Sigmoid colon (tissue), 7 donors: ENCODE measurements at places on chromosomes 12 and 14. TPM values are rescaled to one million over a fixed set of nuclear protein-coding genes. Genes with fewer than 3 reads are reported as not detected.

GRCh38 chr14:60222820-60223219, 26.2 kb upstream of the PPM1A start:
- H3K4me3 ChIP-seq: no peak overlapping the region
- H3K4me1 ChIP-seq: no peaks in the 10 kb centered on the region
- H3K36me3 ChIP-seq: no peaks in the 10 kb centered on the region
- no peak overlapping the region for H3K27ac ChIP-seq
- H3K27me3 ChIP-seq: no peaks in the 10 kb centered on the region
- DNase-seq: no peak

MYG1 gene
- 46.8 TPM for total RNA-seq

DNA sequence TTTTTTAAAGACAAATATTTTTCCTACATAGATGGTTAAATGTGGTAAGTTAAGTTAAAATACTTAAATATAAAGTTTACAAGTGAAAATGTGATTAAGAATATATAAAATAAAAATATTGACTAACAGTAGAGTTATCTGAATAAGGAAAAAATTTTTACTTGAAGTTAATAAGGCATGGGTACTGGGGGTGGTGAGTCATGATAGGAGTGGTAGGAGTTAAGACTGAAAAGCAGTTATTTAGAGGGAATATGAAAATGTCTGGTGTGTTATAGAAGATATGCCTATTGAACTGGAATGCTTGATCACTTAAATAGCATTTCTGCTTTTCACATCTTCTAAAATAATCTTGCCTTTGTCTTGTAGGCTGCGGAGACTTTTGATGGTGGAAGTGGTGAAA, 68.7 kb downstream of the CCDC91 start:
- H3K4me3 ChIP-seq: no peak overlapping the region
- no peak for DNase-seq
- no peaks in the 10 kb centered on the region for H3K27me3 ChIP-seq
- no peaks in the 10 kb centered on the region for H3K4me1 ChIP-seq
- H3K27ac ChIP-seq: no peak overlapping the region

- no peaks in the 10 kb centered on the region for H3K27me3 ChIP-seq
Measured at GRCh38 chr14:74488786-74489397, 4.2 kb downstream of the NPC2 start.

DNA sequence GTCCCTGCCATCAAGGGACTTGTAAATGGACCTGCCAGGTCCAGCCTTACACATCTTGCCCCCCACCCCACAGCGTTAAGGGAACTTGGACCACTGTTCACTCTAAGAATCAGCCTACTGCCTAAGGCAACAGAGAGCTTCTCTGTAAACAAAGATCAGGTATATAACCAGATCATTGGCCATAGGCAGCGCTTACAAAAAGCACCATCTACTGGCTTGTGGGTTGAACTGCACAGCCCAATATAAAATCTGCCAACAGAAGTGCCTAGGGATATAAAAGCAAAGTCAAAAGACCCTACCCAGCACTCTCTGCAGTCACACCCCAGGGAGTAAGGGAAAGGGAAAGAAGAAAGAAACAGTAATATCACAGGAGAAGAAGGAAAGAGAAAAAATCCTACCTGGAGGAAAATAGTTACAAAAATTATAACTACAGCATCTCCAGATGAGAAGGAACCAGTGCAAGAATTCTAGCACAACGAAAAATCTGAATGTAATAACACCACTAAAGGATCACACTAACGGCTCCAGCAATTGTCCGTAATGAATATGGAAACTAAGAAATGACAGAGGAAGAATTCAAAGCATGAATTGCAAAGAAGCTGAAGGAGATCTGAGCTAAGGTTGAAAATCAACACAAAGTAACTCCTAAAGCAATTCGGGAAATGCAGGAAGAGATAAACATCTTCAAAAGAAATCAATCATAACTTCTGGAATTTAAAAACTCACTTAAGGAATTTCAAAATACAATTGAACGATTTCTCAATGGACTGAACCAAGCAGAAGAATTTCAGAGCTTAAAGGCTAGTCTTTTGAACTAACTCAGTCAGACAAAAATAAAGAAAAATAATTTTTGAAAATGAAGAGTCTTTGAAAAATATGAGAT, 95.2 kb upstream of the PCED1B start:
- no peak for DNase-seq
- no peak overlapping the region for H3K4me3 ChIP-seq
- H3K4me1 ChIP-seq: no peaks in the 10 kb centered on the region
- H3K27me3 ChIP-seq: no peaks in the 10 kb centered on the region
- H3K36me3 ChIP-seq: no peaks in the 10 kb centered on the region

GRCh38 chr14:95235351-95235750, 78.0 kb upstream of the DICER1 start:
- H3K4me1 ChIP-seq: peaks cover 6% of the 10 kb centered on the region
- H3K27me3 ChIP-seq: no peaks in the 10 kb centered on the region
- peak; percentile 56 for DNase-seq
- H3K4me3 ChIP-seq: no peak overlapping the region
